ENCODE measurements at places on chromosomes 5 and 9. TPM values are rescaled to one million over a fixed set of nuclear protein-coding genes. Genes with fewer than 3 reads are reported as not detected.

- DNase-seq, result no peak
- H3K27ac ChIP-seq, result no peak overlapping the region
- no peaks in the 10 kb centered on the region for H3K4me1 ChIP-seq
- no peaks in the 10 kb centered on the region for H3K36me3 ChIP-seq
- no peaks in the 10 kb centered on the region for H3K27me3 ChIP-seq
These were observed 933.4 kb upstream of the COX7C start for GRCh38 chr5:85684351-85684750.

DNA sequence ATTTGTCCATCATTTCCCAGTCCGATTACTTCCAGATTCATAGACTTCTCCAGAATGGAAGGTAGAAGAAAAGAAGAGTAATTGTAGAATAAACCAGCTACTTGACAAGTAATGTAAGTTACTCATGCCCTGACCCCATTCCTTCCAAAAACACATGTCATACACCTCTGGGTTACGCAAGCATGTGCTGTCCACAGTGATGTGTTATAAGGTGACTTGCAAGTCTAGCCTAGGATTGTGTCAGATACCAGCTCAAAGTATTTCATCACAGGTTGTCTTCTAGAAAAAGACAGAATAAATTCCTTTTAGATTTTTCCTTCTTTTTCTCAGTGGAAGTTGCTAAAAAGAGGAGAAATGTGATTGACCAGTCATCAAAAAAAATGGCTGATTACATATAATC is 8.0 kb upstream of the TLR4 start:
- H3K27me3 ChIP-seq, result no peaks in the 10 kb centered on the region
- no peak overlapping the region for H3K4me3 ChIP-seq
- DNase-seq, result no peak
- no peaks in the 10 kb centered on the region for H3K36me3 ChIP-seq
- H3K4me1 ChIP-seq, result no peaks in the 10 kb centered on the region
- no peak overlapping the region for H3K27ac ChIP-seq

DNA sequence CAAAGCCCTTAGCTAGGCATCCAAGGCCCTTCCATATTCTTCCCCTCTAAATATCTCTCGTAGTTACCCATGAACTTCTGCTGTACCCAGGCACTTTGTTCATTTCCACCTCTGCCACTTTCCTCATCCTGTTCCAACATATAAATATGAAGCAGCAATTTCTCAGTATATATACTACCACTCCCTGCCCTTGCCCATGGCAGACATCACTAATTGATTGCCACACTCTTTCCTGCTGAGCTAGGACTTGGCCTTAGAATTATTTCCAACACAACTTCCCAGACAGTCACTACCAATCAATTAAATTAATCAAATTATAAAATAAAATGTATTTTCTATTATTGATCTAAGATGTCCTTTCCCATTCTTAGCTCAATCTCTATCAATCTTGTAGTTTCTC is 8.5 kb downstream of the INSYN2B start:
- DNase-seq, result no peak
- H3K36me3 ChIP-seq, result no peaks in the 10 kb centered on the region
- no peak overlapping the region for H3K27ac ChIP-seq
- H3K4me3 ChIP-seq, result no peak overlapping the region
- no peaks in the 10 kb centered on the region for H3K4me1 ChIP-seq

- H3K36me3 ChIP-seq, result no peaks in the 10 kb centered on the region
- no peak overlapping the region for H3K4me3 ChIP-seq
- DNase-seq, result no peak
- no peak overlapping the region for H3K27ac ChIP-seq
These were observed 525.5 kb downstream of the NR2F1-AS1 start for GRCh38 chr5:93055561-93055960.

DNA sequence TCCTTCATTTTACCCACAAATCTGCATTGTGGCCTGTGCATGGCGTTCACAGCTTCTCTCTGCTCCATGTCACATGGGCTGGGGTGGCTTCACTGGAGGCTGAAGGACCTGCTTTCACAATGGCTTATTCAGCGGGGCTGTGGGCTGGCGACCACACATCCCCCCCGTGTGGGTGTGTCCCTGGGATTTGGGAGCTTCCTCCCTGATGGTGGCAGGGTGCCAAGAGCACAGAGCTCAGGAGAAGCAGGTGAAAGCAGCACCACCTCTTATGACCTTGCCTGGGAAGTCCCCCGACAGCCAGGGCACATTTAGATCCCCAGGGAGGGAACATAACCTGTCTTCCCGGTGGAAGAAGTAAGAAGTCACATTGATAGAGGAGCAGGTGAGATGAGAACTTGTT is 5.0 kb upstream of the MED10 start:
- H3K36me3 ChIP-seq, result no peaks in the 10 kb centered on the region
- H3K4me1 ChIP-seq, result peaks cover 7% of the 10 kb centered on the region
- no peak overlapping the region for H3K4me3 ChIP-seq
- no peaks in the 10 kb centered on the region for H3K27me3 ChIP-seq

DNA sequence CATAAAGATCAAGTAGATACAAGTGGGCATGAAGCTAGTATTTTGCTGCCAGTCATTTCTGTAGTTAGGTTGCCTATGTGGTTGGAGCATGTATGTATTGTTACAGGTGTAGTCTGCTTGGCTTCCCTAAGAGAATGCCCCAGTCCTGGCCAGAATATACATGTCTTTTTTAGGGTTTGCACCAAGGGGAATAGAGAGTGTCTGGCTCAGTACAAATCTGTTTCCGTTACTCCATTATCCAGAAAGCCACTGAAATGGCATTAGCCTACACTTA is 23.2 kb downstream of the TGFBR1 start:
- H3K27me3 ChIP-seq, result no peaks in the 10 kb centered on the region
- no peak for DNase-seq
- H3K4me3 ChIP-seq, result no peak overlapping the region

GRCh38 chr5:116410336-116410890 is 164.2 kb downstream of the SEMA6A start:
- H3K27ac ChIP-seq, result no peak overlapping the region
- H3K4me1 ChIP-seq, result no peaks in the 10 kb centered on the region
- no peak for DNase-seq
- no peak overlapping the region for H3K4me3 ChIP-seq
- H3K36me3 ChIP-seq, result no peaks in the 10 kb centered on the region

VCP gene
- 156 TPM for total RNA-seq

DNA sequence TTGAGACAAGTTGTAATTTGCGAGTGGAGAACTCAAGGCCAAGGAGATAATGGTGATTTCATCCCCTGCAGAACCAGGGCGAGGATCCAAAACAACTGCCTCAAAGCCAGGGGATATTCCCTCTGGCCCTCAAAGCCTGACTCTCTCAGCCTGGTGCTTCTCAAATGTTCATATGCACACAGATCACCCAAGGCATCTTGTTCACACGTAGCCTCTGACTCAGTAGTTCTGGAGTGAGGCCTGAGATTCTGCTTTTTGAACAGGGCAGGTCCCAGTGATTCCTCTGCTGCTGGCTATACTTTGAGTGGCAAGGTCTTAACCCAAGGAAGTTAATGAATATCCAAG is 30.2 kb upstream of the WWC1 start:
- no peaks in the 10 kb centered on the region for H3K27me3 ChIP-seq

SPINK7 gene
- total RNA-seq, result not detected

GRCh38 chr5:154949781-154950180 is 8.9 kb downstream of the MRPL22 start:
- no peak overlapping the region for H3K27ac ChIP-seq
- DNase-seq, result no peak
- no peaks in the 10 kb centered on the region for H3K27me3 ChIP-seq
- peaks cover 20% of the 10 kb centered on the region for H3K4me1 ChIP-seq
- H3K4me3 ChIP-seq, result no peak overlapping the region
- H3K36me3 ChIP-seq, result peaks cover 5% of the 10 kb centered on the region

ADCY2 gene
- total RNA-seq, result not detected

DNA sequence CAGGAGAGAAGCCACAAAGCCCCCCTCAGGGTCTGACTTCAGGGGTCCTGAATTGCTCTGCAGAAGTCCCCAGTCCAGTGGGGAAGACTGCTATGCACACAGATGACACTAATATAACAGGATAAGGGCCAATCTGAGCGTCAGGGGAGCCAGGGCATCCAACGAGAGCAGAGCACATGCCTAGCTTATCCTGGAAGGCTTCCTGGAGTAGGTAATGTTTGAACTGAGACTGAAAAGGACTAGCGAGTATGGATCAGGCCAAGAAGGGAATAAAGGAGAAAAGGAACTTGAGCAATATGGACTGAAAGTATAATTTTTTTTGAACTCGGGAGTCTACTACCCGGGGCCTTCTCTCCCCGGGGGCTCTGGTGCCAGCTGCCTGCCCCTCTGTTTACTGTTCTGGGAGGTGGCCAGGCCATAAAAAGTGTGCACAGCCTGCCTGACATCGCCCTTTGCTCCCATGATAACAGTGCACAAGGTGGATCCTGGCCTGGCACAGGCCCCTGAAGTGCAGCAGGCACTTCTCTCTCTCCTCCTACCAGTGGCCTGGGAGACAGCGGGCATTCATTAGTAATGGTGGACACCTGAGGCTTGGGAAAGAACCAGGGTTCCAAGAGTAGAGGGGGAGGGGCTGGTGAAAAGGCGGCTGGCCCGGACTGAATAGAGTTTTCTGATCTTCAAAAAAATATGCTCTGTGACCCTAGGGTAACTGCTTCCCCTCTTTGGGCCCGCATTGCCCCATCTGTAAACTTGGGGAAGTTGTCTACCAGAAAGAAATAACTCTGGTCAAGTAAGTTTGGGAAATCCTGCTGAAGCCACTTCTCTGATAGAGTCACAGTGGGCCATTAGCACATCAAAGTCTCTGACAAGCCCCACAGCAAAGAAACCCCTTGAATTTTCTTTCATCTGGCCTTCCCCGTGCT is 4.6 kb upstream of the SLC6A7 start:
- peaks cover 6% of the 10 kb centered on the region for H3K27me3 ChIP-seq
- H3K36me3 ChIP-seq, result no peaks in the 10 kb centered on the region
- H3K4me3 ChIP-seq, result no peak overlapping the region
- H3K27ac ChIP-seq, result no peak overlapping the region
- no peaks in the 10 kb centered on the region for H3K4me1 ChIP-seq
- no peak for DNase-seq

DNA sequence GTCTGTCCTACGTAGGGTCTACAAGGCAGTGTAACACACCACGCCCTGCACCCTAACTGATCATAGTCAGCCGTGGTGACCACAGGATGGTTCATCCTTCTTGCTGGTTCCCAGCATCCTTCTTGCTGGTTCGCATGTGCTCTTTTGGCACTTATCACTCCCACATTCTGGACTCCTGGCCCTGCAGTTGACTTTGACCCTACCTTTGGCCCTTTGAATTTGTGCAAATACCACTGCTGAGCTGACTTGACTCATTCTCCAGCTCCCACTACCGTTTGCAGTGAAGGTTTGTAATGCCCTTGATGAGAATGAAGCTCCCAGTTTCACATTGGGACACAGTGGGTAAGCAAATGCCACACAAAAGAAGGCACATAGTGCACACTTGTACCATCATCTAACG is 33.8 kb downstream of the PALM2AKAP2 start:
- no peak overlapping the region for H3K27ac ChIP-seq
- no peaks in the 10 kb centered on the region for H3K4me1 ChIP-seq
- H3K4me3 ChIP-seq, result no peak overlapping the region
- no peaks in the 10 kb centered on the region for H3K36me3 ChIP-seq

CETN3 gene
- 15.9 TPM for total RNA-seq

DNA sequence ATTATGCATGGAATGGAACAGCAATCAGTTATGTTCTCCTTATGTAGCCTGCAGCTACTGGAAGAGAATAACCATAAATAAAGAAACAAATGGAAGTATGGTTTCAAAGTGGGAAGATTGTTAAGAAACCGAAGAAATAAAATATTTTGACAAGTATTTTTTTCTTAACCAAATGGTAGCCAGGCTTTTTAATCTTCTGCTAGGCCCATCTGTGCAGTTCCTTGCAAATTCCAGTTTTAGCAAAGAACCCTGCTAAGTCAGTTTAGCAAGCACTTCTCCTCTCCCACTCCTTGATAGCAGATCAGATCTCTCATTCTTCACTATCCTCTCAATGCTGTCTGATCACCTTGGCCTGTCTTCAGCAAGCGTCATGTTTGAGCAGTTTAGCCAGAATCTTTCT is 111.1 kb upstream of the PRDM9 start:
- no peaks in the 10 kb centered on the region for H3K36me3 ChIP-seq
- H3K27me3 ChIP-seq, result no peaks in the 10 kb centered on the region
- no peak overlapping the region for H3K27ac ChIP-seq
- no peak for DNase-seq
- no peaks in the 10 kb centered on the region for H3K4me1 ChIP-seq

DNA sequence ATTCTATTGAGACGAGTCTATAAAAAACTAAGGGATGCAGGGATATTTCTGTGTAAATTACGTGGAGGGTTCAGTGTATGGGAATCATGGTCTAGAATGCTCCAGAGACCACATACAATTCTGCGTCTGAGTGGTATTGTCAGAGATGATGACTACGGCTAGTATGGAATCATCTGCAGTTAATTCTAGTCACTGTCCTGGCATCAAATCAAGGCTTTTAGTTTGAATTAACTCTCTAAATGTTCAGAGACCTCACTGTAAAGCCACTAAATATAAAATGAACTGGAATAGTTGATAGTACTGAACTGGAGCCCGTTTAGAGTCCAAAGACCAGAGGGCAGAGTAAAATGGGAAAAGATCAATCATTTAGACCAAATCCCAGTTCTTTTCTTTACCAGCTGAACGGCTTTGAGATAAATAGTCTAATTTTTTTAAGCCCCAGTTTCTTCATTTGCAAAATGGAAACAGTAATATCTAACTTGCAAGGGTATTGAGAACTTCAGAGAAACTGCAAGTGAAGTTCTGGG is 599.8 kb downstream of the EBF1 start:
- H3K4me3 ChIP-seq, result no peak overlapping the region
- no peaks in the 10 kb centered on the region for H3K4me1 ChIP-seq
- no peak overlapping the region for H3K27ac ChIP-seq
- H3K36me3 ChIP-seq, result no peaks in the 10 kb centered on the region
- DNase-seq, result no peak

INSL6 gene
- total RNA-seq, result not detected

SPIN1 gene
- 39.0 TPM for total RNA-seq

DNA sequence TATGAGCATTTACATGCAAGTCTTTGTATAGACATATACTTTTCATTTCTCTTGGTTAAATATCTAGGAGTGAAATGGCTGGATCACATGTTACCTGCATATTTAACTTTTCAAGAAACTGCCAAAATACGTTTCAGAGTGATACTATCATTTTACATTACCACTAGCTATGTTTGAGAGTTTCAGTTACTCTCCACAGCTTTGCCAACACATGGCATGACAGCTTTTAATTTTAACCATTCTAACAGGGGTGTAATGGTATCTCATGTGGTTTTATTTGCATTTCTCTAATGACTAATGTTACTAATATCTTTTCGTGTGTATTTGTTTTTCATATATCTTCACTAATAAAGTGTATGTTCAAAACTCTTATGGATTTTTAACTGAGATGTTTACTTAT is 99.8 kb downstream of the DTWD2 start:
- H3K4me3 ChIP-seq, result no peak overlapping the region
- no peaks in the 10 kb centered on the region for H3K4me1 ChIP-seq
- no peaks in the 10 kb centered on the region for H3K27me3 ChIP-seq
- no peak for DNase-seq
- no peak overlapping the region for H3K27ac ChIP-seq
